Kidney epithelial cell (primary cell): ENCODE measurements at places on chromosomes 16 and 17. TPM values are rescaled to one million over a fixed set of nuclear protein-coding genes. Genes with fewer than 3 reads are reported as not detected.

DNA sequence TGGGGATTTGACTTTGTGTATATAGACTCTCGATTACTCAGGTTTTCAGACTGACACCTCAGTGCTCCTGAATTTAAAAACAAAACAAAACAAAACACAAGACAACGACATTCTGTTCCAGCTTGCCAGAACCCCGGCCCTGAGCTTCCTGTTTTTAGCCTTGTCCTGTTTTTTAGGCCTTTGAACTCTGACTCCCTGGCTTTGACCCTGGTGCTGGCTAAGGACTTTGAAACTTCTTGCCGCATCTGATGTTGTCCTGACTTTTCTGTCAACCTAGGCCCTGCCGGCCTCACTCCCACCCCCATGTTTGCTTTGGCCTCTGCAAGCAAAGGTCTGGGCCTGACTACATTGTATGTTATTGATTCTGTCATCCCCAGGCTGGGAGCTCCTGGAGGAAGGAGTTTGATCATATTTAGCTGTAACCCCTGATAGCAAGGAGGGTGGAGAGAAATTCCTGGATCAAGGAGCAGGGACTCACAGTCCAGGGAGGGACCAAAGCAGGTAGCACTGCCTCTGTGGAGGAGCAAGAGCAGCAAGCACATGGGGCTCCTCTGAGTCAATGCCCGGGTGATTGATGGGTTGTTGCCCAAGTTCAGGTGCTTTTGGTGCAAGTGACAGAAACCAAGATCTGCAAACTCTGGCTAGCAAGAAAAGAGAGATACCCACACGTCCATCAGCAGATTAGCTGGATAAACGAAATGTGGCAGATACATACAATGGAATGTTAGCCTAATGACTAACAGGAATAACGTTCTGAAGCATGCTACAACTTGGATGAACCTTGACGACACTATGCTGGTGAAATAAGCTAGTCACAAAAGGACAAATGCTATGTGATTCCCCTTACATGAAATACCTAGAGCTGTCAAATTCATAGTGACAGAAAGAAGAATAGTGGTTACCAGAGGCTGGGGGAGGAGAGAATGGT lies 7.7 kb downstream of the CCL16 start:
- DNase-seq, result no peak

DNA sequence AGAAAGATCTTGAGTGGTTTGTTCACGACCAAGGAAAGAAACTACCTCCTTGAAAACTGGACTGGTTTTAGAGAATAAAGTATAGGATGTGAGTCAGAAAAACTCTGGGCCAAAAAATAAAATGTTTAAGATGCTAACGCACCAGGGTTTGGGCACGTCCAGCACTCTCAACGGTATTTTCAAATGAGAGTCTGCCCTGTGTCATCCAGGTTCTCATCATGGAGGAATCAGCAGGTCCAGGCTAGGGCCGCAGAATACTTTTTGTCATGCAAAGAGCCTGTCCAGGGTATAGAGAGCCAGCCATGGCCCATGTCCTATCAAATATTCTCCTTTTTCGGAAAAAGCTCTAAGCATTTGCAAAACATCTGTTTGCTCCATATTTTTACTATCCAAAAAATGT lies 2.4 kb downstream of the NXN start:
- DNase-seq, result no peak

- no peak for DNase-seq
Observed at GRCh38 chr16:27526180-27526579, 23.5 kb downstream of the GTF3C1 start.

- DNase-seq, result no peak
Observed at GRCh38 chr16:64475627-64476351, 646.1 kb downstream of the CDH11 start.

GRCh38 chr16:74734361-74735161 lies 33.9 kb upstream of the MLKL start:
- DNase-seq, result no peak

- no peak for DNase-seq
Observed at GRCh38 chr16:50683689-50684374, 2.7 kb upstream of the SNX20 start.

DNA sequence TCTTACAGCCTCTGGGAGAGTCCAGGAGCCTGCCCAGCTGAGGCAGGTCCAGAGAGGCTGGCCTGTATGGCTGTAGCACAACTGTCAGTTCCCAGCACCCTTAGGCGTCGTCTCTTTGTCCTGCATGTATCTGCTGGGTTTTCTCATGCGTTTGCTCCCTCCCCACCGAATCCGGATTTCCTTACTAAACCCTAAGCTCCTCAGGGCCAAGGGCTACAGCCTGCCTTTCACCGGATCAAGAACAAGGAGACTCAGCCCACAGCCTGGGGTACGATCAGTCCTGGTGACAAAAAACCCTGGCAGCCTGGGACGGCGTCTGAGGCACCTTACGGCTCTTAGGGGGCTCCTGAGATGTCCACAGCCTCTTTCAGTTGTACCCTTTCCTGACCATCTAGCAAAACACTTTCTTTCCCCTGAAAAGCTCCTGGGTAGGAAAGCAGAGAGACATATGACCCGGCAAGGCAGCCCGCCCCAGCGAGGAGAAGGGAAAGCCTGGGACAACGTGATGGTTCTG lies 12.2 kb downstream of the HIC1 start:
- DNase-seq, result no peak

The PRAC1 gene
- not detected in 2 replicates for total RNA-seq

The C17orf50 gene
- total RNA-seq, result not detected in 2 replicates

DNA sequence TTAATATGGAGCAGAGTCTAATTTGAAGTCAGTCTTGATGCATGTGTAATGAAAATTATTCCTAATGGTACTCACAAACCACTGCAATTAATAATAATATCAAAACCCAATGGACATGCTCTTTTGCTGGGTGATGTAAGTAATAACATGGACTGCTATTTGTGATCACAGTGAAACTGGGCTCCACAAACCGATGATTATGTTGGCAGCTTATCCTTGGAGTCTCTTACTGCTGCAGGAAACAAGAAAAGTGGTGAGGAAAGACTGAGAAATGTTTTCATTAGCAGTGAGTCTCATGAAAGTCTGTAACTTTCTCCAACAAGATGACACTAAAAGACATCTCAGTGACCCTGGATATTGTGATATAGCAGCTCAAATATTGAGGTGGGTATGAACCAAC lies 45.2 kb downstream of the TMEM100 start:
- no peak for DNase-seq

The KAT8 gene
- 48.7 and 54.9 TPM in 2 replicates for total RNA-seq

GRCh38 chr17:41734949-41735313 lies 488 bp upstream of the HAP1 start:
- DNase-seq, result no peak

DNA sequence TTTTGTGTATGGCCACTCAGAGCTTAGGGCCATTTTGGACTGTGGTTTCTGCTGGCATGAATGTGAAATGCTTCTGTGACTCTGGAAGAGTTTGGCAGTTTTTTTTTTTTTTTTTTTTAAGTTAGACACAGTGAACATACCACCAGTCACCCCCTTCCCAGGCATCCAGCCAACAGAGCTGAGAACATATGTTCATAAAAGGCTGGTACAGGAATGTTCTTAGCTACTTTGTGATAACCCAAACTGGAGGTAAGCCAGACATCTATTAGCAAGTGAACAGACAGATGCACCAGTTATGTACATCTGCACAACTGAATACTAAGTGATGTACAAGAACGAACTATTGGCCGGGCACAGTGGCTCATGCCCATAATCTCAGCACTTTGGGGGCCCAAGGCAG lies 92.7 kb downstream of the ABCC1 start:
- DNase-seq, result no peak

DNA sequence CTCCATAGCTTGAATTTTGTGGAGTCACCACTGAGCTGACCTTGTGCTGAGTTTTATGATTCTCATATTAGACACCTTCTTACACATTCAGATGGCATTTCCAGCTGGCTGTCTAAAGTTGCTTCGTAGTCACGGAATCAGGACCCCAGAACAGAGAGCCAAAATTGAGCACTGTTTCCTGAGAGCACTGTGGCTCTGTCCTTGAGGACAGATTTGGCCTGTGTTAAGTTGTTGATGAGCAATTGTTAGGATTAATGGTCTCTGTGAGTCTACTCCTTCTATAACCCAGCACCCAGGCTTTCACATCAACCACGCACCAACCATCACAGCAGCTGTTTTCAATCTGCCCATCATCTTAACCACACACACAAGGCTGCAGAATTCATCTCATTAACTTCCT lies 277.5 kb upstream of the HSBP1 start:
- no peak for DNase-seq

DNA sequence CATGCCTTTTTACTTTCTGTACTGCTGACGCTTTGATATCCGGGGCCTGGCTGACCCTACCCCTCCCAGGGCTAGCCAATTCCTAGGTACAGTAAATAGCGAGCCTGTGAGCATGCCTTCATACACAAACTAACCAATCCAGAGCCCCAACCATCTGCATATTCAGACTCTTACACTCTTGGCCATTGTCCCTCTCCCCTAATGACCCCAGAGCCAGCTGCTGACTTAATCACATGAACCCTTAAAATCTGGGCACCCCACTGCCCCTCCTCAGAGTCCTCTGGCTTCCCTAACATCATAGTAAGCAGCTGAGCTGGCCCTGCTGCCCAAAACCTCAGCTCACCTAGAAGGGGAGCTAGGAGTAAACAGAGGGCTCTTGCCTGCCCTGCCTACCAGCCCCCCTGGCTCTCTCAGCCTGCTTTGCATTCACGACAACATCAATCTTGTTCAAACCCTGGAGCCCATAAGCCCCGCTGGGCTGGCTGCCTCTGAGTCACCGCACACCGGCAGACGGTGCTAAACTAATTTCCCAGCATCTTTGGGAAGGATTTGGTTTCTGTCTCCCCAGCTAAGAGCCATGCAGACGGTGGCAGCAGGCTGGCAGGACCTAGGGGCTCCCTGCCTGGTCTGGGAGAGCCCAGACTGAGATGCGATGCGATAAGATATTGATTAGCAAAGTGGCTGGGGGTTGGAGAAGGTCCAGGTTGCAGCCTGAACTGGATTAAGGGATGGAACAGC lies 63.2 kb downstream of the CLEC19A start:
- DNase-seq, result no peak

The USP43 gene
- 11.2 and 12.0 TPM in 2 replicates for total RNA-seq

The ITGB4 gene
- total RNA-seq, result 17.8 and 27.9 TPM in 2 replicates

- DNase-seq, result no peak
Observed at GRCh38 chr17:2386400-2387085, 14.3 kb downstream of the MNT start.

- DNase-seq, result no peak
Observed at GRCh38 chr16:3023415-3023668, 400 bp downstream of the HCFC1R1 start.
